ENCODE measurements at places on chromosomes 12 and 14.

GRCh38 chr12:111267144-111267543 is 101.8 kb downstream of the PHETA1 start:
- DNase-seq, result no peak

DNA sequence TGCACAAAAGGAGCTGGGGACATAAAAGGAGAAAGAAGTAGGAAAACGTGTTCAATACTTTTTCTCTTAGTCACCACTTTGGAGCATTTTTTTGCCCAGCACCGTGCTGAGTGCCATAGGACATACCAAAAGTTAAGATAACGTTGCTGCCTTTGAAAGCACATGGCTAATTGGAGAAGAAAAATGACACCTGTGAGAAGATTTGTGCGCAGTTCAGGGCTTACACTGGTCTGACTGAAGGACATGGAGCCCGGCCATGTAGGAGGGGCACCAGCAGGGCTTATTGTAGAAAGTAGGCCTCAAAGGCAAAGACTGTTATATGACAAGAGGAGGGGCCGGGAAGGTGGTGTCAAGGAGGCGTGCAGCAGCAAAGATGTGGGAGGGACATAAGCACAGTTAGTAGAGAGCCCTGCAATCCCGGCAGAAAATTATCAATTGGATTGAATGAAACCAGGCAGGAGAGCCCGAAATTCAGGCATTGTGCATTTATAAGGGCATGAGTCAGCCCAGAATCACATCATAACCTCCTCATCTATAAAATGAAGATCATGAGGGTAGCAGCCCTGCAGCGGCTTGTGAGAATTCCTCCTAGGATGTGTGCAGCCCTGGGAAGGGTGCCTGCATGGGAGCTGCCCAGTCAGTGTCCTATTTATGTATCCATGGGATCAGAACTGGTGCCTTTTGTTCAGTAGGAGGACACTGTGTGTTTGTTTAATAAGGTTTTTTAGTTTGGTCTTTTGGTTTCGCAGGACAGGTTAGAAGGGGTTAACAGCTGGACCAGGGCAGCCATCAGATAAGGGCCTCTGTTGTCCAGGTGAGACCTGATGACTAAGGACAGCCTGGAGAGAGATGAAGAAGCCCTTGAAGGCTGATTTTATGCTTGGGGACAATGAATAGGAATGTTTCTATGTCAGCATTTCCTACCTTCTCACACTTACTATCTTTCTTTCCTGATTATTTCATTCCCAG is 122.4 kb downstream of the GPR135 start:
- DNase-seq, result no peak

DNA sequence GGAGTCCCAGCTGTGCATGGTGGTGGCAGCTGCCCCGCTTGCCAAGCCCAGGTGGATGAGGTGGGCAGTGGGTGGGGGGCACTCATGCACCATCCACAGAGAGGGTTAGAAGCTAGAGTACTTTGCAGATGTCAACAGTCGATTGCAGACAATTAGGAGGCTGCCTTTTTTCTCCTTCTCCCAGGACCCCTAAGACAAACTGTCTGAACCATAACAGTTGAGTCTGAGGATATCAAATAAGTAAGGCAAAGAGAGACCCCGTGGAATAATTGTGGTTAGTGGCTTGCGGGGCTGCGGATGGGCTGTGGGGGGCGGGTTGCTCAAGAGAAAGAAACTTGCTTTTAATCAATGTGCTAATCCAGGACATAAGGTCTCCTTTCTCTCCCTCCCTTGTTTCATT is 926.2 kb downstream of the VRK1 start:
- no peak for DNase-seq

DNA sequence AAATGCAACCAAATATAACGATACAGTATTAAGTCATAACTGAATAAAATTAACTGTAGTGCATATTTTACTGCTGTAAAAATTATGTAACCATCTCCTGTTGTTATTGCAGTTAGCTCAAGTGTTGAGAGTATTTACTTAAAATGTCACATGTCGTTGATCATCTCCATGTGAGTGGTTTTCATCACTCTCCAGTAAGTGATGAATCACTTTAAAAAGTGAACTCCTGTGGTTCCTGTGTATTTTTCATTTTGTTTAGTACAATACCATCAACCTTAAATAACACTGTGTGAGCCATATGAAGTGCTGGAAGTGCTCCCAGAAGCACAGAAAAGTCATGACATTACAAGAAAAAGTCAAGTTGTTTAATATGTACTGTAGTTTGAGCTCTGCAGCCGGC is 104.7 kb upstream of the SLCO1B1 start:
- DNase-seq, result no peak

DNA sequence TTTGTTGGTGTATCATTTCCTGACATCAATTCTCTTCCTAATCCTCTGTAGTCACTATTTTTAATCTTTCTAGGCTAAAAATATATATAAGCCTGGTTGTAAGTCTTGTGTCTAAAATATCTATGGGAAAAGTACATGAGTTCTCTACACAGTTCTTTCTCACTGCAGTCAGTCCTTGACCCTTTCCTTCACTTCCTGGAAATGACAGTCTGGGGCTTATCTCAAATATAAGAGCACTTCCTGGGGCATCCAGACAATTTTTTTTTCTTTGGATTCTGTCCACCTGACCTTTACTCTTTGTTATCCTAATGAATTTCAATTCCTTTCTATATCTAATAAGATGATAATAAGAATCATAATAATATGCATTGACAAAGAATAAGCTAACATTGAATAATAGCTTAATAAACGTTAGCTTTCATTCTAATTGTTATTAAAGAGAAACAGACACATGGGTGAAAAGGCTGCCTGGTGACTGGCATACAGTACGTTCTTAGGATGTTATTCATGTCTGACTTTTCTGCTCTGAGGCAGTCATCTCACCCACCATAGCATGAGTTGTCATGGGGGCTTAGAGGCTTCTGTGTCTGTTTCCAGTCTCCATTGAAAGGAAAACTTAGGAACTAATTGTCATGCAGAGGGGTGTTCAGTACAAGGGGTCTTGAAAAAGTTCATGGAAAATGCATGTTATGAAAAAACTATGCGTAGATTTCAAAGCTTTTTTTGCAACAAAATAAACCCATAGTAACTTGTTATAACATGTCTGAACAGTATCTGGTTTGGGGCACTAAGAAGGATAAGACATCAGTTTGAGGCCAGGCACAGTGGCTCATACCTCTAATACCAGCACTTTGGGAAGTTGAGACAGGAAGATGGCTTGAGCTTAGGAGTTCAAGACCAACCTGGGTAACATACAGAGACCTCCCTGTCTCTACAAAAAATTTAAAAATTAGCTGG is 66.2 kb upstream of the DNM1L start:
- peak; percentile 50 for DNase-seq

DNA sequence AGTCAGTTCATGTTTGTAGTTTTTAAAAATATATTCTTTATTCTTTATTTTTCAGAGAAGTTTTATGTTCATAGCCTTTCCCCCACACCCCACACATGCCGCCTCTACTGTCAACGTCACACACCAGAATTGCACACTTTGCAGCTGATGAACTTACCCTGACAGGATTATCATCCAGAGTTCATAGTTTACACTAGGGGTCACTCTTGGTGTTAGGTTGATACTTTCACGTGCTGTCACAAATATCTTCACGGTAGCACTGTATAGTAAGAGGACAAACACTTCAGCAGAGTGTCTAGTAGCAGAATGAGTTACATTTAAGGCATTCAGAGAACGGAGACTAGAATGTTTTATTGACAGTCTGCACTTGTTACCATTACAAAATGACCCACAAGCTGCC is 5.1 kb downstream of the DPPA3 start:
- DNase-seq, result no peak

DNA sequence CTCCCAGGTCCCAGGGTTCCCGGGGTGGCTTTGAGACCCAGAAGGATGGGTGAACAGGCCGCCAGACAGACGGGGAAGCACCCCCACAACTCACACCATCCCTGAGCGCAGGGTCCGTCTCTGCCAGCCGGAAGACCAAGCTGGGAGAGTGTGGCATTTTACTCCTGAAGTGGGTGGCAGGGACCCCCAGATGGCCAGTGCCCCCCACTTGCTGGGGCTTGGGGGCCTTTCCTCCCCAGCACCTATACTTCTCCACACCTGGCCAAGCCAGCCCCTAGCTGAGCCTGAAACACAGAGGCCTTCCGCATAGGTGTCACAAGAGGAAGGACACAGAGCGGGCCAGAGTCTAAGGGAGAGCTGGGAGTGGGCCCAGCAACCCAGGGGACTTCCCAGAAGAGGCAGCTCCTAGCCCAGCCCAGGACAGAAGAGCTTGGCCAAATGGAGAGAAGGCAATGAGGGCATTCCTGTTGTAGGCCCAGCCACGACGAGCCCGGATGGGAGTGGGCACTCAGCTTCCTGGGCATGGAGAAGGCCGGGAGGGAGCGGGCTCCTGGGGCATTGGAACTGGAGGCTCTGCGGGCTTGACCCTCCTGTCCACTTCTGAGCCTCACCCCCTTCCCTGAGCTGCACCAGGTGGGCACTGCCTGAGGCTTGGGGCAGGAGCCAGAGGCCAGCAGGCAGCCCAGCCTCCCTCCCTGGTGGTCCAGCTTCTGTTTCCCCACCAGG is 3.3 kb downstream of the AHNAK2 start:
- DNase-seq, result no peak

DNA sequence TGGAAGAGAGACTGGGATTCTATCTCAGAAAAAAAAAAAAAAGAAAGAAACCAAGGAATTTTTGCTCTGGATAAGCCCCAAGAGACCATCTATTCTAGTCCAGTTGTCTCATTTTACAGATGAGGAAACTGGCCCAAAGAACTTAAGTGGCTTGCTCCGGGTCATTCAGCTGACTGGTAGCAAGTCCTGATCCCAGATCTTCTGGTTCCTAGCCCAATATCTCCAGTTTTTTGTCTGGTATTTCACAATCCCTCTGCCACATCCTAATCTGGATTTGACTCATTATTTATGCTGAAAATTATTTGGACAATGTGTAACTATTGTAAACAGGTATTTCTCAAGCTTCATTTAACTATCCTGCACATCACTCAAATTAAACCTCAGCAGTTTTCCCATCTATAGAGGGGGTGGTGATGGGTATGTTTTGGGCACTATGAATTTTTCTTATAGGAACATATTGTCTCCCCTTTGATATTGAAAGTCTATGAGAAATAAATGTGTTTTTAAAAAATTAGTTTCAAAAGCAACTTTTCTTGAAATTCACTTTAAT is 43.4 kb downstream of the PPP2R5E start:
- DNase-seq, result no peak

DNA sequence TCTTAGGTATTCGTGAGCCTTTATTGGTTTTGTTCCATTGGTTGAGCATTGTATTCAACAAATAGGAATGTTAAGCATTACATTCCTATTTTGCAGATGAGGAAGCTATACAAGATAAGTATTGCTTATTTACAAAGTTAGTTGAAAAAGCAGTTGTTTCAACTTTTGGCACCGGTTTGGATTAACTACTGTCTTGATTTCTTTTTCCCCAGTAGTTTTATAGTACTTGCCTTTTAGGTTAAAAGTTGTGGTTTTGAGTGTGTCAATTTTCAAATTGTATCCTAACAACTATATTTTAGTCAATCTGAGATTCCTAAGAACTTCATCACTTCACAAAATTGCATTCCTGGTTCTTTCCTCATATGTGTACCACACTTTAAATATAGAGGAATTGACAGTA is 23.8 kb upstream of the MBIP start:
- no peak for DNase-seq

Measured in endothelial cell of umbilical vein (primary cell).